ENCODE measurements at places on chromosomes 1 and 21.

DNA sequence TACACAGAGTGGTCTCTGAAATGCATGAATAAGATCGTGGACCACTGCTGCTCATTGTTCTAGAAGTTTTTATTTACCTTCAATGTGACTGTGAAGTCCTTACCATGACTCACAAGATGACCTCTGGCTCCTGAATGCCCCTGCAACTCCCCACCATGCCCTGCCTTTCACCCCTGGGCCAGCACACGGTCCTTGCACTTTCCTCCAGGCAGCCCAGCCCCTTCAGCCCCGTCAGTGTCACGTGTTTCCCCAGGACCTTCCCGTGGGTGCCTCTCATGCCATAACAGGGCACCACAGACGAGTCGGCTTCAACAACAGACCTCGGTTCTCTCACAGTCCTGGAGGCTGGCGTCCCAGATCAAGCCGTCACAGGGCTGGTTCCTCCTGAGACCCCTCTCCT lies 62.1 kb downstream of the B3GALT5 start:
- no peak for DNase-seq

DNA sequence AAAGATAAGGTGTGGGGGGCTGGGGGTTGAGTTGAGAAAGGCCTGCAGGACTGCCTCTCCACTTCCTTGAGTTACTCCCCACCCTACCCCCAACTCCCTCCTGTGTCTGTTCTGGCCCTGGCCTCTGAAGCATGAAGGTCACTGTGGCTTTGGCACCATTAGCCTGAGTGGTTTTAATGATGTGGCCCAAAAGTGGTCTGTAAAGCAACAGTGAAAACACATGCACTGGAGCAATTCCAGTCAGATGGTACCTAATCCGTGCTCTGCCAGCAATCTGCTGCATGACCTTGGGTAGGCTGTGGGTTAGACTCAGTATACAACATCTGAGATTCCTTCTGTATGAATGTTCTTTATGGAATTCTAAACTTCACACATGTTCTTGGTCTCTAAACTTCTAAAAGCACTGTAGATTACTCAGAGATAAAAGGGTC lies 86.5 kb upstream of the ATP1A1 start:
- DNase-seq = no peak

DNA sequence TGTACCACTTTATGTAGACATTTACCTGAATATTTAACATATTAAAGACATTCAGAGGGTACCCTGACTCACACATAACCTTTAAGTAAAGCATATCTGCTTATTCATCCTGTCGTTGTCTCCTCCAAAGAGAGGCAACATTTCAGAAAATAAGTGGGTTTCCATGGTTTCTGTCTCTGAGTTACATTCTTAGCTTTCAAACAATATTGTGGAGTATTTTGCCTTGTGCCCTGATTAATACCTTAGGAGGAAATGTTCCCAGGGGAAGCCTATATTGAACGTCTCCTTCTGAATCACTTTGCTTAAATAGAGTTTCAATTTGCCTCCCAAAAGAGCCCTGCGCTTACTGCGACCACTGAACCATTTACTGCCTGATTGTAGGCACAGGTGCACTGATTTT lies 26.1 kb downstream of the PALMD start:
- no peak for DNase-seq

DNA sequence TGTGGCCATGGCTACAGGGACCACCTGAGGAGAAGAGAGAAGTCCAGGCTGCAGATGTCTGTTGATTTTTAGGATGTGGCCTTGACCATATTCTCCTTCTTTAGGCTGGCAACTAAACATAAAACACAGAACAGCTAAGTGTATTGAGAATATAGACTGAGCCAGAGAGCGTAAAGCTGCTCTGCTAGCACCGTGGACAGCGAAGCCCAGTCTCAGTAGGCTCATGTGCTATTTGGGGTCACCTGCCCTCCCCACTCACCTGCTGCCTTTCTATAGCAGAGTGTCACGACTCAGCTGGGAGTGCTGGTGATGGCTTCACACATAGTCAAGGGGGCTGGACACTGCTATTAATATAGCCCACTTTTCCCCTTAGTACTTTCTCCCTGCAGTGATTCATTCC lies 278.5 kb downstream of the KCNH1 start:
- no peak for DNase-seq

DNA sequence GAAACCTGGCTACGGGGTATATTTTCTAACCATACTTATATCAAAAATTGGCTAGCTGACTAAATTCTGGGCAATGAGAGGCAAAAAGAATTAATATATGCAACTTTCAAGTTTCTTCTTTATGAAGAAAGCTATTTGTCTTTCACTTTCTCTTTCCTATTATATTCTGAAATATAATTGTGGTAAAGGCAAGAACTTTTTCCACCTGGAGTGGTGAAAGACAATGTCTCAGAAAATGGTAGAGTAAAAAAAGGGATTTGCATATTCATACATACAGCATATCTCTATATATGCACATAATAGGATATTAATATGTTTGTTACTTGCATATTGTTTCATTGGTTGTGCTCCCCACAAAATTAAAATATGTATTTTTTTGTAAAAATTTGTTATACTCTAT lies 793.8 kb downstream of the PLA2G4A start:
- DNase-seq = no peak

GRCh38 chr21:14040386-14040785 lies 170.4 kb downstream of the LIPI start:
- no peak for DNase-seq

DNA sequence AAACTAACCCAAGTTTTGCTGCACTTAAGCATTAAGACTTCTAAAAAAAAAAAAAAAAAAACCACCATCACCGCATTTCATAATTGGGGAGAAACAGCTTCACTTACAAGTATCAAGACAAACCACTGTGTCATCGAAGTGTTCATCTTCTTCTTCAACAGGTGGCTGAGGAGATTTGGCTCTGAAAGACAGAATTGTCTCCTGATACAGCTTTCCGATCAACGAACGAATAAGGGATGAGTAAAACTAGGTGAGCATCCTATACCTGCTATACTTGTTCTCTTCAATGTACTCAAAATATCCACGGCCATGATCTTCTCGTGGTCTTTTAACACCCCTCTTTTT lies 2.0 kb downstream of the HNRNPU start:
- no peak for DNase-seq

Measured in NCI-H2081 (cell line).